ENCODE measurements at places on chromosomes 5 and 9.

DNA sequence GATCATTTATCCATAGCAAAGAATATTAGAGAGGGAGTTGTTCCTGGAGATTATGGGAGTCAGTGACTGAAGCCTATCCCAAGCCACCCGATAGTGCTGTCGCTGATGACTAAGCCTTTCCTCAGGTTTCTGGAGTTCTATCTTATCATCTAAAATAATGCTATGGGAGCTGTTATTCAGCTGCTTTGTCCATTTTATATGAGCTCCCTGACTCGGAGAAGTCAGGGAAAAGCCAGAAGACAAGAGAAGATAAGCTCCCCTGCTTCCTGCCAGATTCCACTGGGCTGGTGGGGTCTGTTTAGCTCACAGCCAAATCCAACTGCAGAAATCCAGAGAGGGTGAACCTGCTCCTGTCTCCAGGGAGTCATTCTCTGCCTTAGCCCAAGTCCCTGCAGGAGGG is 148.2 kb downstream of the DROSHA start:
- no peaks in the 10 kb centered on the region for H3K4me1 ChIP-seq
- no peak overlapping the region for H3K27ac ChIP-seq
- DNase-seq, result no peak

DNA sequence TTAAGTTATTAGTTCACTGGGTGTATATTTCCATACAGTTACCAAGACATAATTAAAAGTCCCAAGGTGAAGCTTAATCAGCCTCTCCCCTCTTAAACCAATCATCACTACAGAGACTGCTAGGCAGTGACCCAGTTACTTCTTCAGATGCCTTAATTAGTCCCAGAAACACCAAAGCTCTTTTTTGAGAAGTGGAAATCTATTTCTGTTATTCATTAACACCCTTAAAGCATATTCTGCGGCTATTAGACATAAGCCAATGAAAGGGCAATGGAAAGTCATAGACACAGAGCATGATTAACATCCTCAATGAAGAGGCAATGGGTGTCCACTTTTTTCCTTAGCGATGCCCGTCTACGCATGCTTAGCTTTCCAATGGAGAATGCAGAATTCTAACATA is 48.3 kb upstream of the DNAH5 start:
- H3K4me3 ChIP-seq, result no peak overlapping the region
- no peaks in the 10 kb centered on the region for H3K36me3 ChIP-seq
- DNase-seq, result no peak

- DNase-seq, result no peak
- H3K27ac ChIP-seq, result no peak overlapping the region
- H3K4me1 ChIP-seq, result peaks cover 19% of the 10 kb centered on the region
- H3K36me3 ChIP-seq, result no peaks in the 10 kb centered on the region
Observed at GRCh38 chr9:114112325-114112724, 13.2 kb upstream of the KIF12 start.

DNA sequence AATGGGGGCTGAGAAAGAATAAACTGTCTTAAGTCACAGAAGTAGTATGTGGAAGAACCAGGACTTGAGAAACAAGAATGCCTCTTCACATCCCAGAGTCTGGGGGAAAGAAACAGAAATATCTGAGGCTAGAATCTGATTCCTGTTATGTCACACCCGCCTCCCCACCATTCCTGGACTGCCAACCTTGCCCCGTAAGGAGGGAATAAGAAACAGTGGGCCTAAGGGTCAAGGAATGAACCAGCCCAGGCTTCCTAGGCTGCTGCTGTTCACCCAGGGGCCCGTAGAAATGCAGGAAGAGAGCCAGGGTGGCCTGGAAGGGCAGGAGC is 4.3 kb downstream of the PCDH1 start:
- H3K36me3 ChIP-seq, result peaks cover 2% of the 10 kb centered on the region
- no peak overlapping the region for H3K27ac ChIP-seq
- peaks cover 11% of the 10 kb centered on the region for H3K4me1 ChIP-seq
- peak overlapping the region; percentile 75 for H3K4me3 ChIP-seq
- no peak for DNase-seq

GRCh38 chr9:129506892-129507291 is 114.0 kb downstream of the C9orf50 start:
- DNase-seq, result no peak
- H3K27me3 ChIP-seq, result no peaks in the 10 kb centered on the region
- peaks cover 6% of the 10 kb centered on the region for H3K36me3 ChIP-seq

DNA sequence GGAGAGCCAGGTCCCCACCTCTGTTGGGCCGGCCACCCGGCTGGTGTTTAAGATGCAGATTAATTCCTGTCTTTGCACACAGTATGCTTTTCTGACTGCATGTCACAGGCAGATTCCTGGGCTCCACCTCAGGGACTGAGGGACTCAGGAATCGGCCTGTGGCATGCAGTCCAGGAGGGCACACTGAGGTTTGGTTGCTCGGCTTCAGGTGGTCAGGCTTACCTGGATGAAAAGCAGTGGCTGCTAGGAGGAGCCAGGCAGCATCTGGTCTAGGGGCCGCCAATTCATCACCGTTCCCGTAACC is 1.1 kb downstream of the WDR5 start:
- H3K27ac ChIP-seq, result no peak overlapping the region
- peaks cover 36% of the 10 kb centered on the region for H3K4me1 ChIP-seq
- peak overlapping the region; percentile 84 for H3K4me3 ChIP-seq
- DNase-seq, result no peak
- H3K27me3 ChIP-seq, result no peaks in the 10 kb centered on the region
- H3K36me3 ChIP-seq, result peaks cover 23% of the 10 kb centered on the region

- H3K4me3 ChIP-seq, result no peak overlapping the region
- H3K27ac ChIP-seq, result no peak overlapping the region
- no peaks in the 10 kb centered on the region for H3K4me1 ChIP-seq
- no peaks in the 10 kb centered on the region for H3K36me3 ChIP-seq
- no peak for DNase-seq
- no peaks in the 10 kb centered on the region for H3K27me3 ChIP-seq
Observed at GRCh38 chr5:76104027-76104426, 20.8 kb downstream of the SV2C start.

- H3K4me3 ChIP-seq, result no peak overlapping the region
- H3K36me3 ChIP-seq, result no peaks in the 10 kb centered on the region
- no peaks in the 10 kb centered on the region for H3K4me1 ChIP-seq
- DNase-seq, result no peak
- no peak overlapping the region for H3K27ac ChIP-seq
Observed at GRCh38 chr9:87557996-87558395, 60.3 kb downstream of the DAPK1 start.

DNA sequence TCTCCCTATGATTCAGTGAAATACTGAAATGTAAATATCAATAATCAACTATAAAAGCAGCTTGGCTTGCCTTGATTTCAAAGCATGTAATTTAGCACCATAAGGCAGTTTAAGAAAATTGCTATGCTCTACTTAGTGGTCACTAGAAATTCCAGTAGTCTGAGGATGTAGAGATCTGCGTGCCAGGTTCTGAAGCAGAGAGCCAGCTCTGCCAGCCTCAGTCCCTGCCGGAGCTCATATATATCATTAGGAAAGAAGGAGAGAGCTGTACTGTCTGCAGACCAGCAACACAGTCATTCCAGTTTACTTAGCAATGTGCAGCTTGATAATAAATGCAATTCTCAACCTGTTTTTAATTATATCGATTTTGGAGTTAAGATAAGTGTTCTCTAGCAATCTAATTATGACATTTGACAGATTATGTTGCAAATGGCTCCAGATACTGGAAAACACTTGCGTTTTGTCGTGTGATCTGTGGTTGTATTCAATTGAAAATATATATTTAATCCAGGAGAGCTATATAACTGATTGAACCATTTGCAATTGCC is 540.5 kb downstream of the CTNND2 start:
- H3K27me3 ChIP-seq, result peaks cover 3% of the 10 kb centered on the region
- no peaks in the 10 kb centered on the region for H3K4me1 ChIP-seq
- no peak for DNase-seq
- no peak overlapping the region for H3K27ac ChIP-seq
- H3K4me3 ChIP-seq, result no peak overlapping the region

GRCh38 chr5:63286724-63287123 is 675.5 kb downstream of the HTR1A start:
- no peak overlapping the region for H3K4me3 ChIP-seq
- H3K27me3 ChIP-seq, result no peaks in the 10 kb centered on the region
- H3K27ac ChIP-seq, result no peak overlapping the region
- no peaks in the 10 kb centered on the region for H3K36me3 ChIP-seq

Data from heart left ventricle (tissue), 16 donors.